ENCODE measurements at places on chromosomes 4 and X.
A peak's percentile ranks its signal among the peaks of the same experiment; 100 is the strongest.

DNA sequence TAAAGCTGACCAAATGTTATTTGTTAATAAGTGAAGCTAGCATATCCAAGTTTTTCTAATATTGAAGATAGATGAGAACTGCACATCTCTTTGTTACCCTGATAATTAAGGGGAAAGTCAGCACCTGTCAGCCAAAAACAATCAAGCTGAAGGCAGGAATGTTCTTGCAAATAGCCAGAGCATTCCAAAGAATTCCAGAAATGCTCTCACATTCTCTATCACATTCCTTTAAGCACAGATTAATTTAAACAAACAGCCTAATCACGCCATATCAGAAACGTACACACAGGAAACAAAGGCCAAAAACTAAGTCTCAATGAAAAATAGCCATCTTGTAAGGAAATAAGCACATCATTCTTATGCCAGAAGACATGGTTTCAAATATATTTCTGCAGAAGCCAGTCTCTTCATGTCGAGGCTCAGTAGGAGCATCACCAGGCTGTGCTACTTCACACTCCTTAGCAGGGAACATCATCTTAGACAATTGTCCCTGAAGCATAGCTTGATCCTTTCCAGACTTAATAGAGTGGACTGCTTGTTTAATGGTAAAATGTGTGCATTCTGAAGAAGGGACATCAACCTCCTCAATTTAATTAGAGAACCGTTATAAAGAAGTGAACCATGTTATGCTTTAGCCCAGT is 252.9 kb upstream of the TTC29 start:
- no peaks in the 10 kb centered on the region for H3K36me3 ChIP-seq
- no peak for DNase-seq
- no peak overlapping the region for H3K4me3 ChIP-seq
- no peak overlapping the region for H3K27ac ChIP-seq
- H3K4me1 ChIP-seq: no peaks in the 10 kb centered on the region

GRCh38 chr4:133775881-133776280 is 425.7 kb downstream of the PABPC4L start:
- no peaks in the 10 kb centered on the region for H3K36me3 ChIP-seq
- H3K4me1 ChIP-seq: no peaks in the 10 kb centered on the region
- DNase-seq: no peak
- no peak overlapping the region for H3K4me3 ChIP-seq
- H3K27me3 ChIP-seq: no peaks in the 10 kb centered on the region
- H3K27ac ChIP-seq: no peak overlapping the region

DNA sequence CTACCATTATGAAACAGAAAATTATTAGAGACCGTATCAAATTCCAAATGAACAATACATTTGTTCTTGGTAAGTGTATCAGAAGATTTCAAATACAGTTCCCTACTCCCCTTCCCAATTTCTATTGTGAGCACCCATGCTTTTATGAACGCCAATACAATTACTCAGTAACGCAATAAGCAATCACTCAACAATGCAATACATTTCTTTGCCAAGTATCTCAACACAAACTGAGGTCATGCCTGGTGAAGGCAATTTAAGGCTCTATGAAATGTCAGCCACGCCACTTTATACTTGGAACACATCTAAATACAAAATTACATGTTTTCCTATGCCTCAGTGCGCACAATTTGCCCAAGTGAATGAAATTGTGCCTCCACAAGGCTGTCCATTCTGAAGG is 712 bp downstream of the PNPLA4 start:
- DNase-seq: no peak
- no peaks in the 10 kb centered on the region for H3K27me3 ChIP-seq
- H3K4me1 ChIP-seq: no peaks in the 10 kb centered on the region

- no peaks in the 10 kb centered on the region for H3K4me1 ChIP-seq
- no peak for DNase-seq
- H3K4me3 ChIP-seq: no peak overlapping the region
- H3K27me3 ChIP-seq: no peaks in the 10 kb centered on the region
- H3K27ac ChIP-seq: no peak overlapping the region
Measured at GRCh38 chr4:140968371-140968770, 164.9 kb downstream of the RNF150 start.

- H3K36me3 ChIP-seq: no peaks in the 10 kb centered on the region
- DNase-seq: no peak
- no peak overlapping the region for H3K27ac ChIP-seq
- H3K4me1 ChIP-seq: no peaks in the 10 kb centered on the region
- H3K27me3 ChIP-seq: peaks cover 11% of the 10 kb centered on the region
Measured at GRCh38 chr4:14787894-14788293, 214.4 kb upstream of the CPEB2 start.

DNA sequence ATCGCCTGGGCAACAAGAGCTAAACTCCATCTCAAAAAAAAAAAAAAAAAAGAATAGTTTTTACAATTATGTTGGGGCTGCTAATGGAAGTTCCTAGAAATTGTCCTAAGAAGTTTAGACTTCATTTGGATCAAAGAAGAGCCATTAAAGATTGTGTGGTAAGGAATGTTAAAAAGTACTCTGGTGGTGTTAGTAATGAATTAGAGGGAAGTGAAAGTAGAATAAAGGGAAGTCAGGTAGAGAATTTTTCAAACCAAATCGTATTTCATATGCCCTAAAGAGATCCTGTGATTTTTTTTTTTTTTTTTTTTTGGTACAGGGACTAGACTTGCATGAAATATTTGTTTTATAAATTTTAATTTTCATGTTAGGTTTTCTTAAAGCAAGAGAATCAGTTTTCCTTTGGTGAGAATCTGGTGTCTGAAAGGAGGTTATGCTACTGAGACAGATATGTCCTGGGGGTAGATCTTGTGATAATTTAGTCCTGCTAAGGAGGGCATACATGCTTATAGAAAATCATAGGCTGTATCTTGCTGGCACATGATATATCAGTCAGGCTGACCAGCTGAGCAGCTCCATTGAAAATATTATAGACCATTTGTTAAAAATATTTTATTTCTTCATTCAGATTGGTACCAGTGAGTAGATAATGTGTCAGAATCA is 10.7 kb downstream of the SEC24B start:
- H3K4me1 ChIP-seq: peaks cover 69% of the 10 kb centered on the region
- no peaks in the 10 kb centered on the region for H3K27me3 ChIP-seq
- peaks cover 3% of the 10 kb centered on the region for H3K36me3 ChIP-seq
- H3K27ac ChIP-seq: peak overlapping the region; percentile 4
- DNase-seq: no peak
